ENCODE measurements at places on chromosomes 2 and 18.

GRCh38 chr2:171386627-171387026, 47.2 kb downstream of the METTL8 start:
- no peak for DNase-seq

GRCh38 chr2:199457147-199458008, at the start of gene SATB2:
SATB2 (minus strand) TSS chr2:199457939; CDS start chr2:199456037, 1,902 bp downstream.
- DNase-seq, result no peak

GRCh38 chr2:53182601-53183000, 585.0 kb upstream of the CHAC2 start:
- DNase-seq, result no peak

GRCh38 chr18:47345291-47345690, 93.8 kb upstream of the SKOR2 start:
- no peak for DNase-seq

GRCh38 chr2:182715892-182716649, at the start of gene DNAJC10:
DNAJC10 (plus strand) TSS chr2:182716257; CDS start chr2:182718087, 1,830 bp downstream.
- DNase-seq, result peak; percentile 79

DNA sequence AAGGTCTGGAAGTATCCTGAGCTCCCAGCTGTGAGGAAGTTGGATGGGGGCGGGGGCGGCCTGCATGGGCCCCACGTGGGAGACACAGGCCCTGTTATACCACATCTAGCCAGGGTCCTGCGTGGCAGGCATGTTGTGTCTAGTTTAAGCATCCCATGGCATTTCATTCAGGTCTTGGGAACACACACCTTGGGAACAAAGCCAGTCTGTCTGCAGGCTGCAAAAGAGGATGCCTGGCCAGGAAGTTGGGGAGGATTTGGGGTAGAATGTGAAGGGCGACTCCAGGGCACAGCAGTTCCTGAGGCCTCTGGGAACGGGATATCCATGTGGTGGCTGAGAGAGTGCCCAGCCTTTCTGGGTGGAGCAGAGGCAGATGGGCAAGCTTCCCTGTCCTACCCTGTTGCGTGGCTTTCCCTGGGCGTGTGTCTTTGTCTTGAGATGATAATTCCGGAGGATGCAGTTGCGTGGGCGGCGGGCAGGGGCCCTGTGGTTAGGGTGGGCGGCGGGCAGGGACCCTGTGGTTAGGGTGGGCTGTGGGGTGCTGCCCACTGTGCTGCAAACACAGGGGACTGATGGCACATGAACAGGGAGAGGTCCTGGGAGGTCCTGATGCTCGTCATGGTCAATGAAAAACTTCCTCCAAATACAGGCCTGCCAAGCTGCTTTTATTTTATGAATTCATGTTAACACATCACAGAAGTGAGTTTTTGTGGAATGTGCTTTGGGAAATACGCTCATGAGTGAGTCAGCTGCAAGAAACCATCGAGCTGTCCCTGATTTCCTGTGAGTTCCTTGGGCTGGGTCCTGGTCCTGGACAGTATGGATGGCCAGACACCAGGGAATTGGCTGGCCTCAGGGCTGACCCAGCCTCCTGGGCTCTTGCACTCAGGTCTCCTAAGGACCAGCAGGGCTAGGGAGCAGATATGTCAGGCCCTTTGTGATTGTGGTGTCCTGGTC, 90.0 kb upstream of the HS6ST1 start:
- no peak for DNase-seq

DNA sequence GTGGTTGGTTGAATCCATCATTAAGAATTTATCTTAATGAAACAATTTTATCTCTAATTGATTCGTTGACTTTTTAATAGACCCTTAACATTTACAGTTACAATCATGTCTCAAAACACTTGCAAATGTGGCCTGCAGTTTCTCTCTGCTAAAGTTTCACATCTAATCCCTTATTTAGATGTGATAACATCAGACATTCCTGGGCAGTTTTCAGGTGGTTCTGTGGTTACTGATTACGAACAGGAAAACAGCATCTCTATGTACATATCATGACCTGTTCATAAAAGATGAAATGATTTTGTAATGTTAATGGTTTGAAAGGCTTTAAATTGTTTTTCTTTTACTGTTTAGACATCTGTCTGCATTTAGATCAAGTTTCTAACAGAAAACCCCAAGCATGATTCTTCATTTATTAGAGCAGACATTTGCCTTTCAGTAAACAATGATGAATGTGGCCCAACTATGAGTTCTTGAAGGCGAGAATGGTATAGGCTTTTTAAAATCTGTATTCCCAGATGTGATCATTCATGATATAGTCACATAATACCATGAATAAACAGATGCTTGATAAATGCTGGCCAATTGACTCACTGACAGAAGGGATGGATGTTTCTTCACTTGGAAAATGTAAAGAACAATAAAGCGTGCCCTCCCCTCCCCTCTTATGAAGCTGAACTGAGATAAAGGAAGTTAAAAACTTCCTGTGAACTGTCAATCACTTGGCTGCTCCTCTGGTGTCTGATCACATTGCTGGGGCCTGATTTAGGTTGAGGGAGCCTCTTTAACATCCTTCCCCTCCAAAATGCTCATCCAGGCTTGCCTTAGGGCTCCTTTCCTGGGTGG, 3.5 kb downstream of the CAPN14 start:
- DNase-seq, result no peak

DNA sequence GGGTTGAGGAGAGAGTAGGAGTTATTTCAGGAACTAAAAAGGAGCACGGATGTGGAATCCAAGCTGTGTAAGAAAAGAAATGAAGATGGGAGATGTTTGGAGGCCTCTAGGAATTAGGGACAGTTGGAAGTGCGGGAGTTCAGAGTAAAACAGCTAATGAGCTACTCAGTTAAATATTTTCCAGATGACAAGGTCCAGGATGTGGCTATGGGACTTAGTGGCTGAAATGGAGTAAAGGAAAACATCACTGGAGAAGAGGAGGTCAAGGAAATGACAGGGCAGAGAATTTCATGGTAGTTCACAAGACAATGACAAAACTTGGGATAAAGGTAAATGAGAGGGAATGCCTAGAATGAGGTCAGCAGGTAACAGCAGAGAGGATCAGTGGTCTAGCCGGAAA, 13.0 kb downstream of the GPR155 start:
- DNase-seq, result no peak

DNA sequence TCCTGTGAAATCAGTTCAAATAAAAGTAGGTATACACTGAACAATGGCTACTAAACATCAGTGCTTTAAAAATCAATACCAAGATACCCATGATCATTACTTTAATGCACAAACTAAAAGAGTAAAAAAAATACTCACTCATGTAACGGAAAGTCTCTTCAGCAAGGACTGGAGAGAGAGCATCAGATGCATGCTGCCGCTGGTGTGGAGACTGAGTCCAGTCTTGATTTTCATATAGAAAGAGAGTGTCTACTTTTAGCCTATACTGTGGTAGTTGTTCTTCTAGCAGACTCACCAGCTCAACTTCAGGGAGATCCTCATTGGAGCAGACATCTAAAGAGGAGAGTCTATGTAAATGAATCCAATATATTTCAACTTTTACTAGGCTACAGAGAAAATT, 44.0 kb downstream of the TRAK2 start:
- no peak for DNase-seq

DNA sequence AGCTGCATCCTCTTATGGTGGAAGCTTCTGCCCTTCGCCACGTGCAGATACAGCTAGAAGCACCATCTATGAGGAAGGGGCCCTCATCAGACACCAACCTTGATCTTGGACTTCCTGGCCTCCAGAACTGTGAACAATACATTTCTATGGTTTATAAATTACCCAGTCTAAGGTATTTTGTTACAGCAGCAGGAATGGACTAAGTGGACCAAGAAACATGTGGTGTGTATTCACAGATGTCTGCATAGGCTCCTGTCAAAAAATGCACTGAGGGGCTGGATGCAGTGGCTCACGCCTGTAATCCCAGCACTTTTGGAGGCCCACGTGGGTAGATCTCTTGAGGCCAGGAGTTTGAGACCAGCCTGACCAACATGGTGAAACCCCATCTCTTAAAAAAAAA, 57.5 kb downstream of the STPG4 start:
- DNase-seq, result no peak

DNA sequence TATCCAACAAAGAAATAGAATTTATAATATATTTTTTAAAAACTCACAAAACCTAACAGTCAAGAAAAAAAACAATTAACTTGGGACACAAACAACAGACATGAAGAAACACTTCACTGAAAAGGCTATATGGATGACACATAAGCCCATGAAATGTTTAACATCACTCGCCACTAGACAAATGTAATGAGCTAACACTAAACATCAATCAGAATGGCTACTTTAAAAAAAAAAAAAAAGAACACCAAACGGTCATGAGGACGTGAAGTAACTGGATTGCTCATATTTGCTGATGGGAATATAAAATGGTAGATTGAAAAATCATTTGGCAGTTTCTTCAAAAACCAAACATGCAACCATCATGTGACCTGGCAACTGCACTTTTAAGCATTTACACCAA, 97.3 kb upstream of the RGPD4 start:
- no peak for DNase-seq

- DNase-seq, result no peak
These were observed 38.2 kb downstream of the ACVR1 start for GRCh38 chr2:157837851-157838441.

GRCh38 chr2:15734674-15735483, 143.2 kb downstream of the DDX1 start:
- DNase-seq, result no peak

GRCh38 chr2:240499309-240500301, 58.2 kb downstream of the ANKMY1 start:
- no peak for DNase-seq

DNA sequence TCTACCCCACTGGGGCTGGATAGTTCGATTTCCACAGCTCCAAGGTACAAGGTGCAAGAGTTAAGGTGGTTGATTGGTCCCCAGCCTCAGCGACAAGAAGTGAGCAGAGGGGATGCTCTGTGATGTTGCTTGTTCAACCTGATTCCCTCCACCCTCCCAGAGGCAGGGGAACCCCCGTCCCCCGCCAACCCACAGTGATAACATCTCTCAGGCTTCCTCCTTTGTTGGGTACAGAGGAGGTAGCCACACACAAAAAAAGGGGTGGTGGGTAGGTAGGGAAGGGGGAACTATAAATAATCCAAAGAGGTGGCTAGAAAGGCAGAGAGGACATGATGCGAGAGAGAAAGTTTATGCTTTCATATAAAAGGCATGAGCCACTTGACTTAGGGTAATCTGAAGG, 192.9 kb upstream of the POU3F3 start:
- no peak for DNase-seq

GRCh38 chr18:32048507-32049091, 30.0 kb downstream of the RNF125 start:
- no peak for DNase-seq

- DNase-seq, result no peak
These were observed 652.6 kb upstream of the SETBP1 start for GRCh38 chr18:44028109-44028508.

DNA sequence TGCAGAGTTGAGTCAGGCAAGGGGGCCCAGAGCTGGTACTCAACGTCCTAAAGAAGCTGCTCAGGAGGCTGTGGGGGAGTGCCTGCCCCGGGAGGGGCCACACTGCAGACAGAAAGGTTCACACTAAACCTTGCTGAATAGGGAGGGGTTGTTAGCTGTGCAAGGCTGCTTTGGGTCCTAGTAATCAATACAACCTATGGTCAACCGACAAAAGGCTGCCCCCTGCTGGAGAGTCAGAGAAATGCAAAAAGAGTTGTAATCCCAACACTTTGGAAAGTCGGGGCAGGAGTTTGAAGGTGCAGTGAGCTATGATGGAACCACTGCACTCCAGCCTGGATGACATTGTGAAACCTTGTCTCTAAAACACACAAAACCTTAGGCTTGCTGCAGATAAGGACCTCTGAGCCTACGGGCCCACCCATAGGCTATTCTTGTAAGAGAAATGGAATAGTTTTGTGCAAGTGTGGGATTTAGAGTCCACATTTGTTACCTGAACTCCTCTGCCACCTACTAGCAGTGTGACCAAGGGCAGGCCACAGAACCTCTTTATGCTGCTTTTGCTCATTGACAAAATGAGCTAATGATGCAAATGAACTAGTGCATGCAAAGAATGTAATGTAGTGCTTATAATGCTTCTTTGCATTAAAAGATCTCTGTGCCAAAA, 81.5 kb downstream of the PRPF40A start:
- DNase-seq, result peak; percentile 72

GRCh38 chr2:96499061-96499960, 5.8 kb downstream of the NEURL3 start:
- no peak for DNase-seq

DNA sequence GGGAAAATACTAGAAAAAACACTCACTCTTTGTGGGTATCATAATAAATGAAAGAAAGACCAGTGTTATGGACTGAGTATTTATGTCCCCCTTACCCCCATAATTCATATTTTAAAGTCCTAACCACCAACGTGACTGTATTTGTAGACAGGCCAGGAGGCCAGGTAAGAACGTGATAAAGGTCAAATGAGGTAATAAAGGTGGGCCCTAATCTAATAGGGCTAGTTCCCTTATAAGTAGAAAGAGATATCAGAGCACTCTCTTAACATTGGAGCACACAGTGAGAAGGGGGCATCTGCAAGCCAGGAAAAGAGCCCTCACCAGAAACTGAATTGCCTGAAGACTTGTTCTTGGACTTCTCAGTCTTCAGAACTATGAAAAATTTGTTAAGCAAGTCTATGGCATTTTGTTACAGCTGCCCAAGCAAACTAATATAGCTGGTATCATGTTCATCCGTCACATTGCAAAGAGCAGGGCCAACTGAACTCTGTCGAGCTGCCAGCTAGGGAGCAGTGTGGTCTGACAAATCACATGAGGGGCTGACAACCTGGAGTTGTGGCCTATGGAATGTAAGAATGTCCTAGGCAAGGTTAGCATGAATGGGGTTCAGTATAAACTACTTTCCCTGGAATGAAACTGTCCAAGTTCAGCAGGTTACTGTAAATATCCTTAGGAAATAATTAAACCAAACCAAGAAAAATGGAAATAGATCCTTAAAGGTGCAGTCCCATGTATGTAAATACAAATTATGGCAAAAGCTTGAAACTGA, 280.9 kb downstream of the ZNF385B start:
- no peak for DNase-seq

DNA sequence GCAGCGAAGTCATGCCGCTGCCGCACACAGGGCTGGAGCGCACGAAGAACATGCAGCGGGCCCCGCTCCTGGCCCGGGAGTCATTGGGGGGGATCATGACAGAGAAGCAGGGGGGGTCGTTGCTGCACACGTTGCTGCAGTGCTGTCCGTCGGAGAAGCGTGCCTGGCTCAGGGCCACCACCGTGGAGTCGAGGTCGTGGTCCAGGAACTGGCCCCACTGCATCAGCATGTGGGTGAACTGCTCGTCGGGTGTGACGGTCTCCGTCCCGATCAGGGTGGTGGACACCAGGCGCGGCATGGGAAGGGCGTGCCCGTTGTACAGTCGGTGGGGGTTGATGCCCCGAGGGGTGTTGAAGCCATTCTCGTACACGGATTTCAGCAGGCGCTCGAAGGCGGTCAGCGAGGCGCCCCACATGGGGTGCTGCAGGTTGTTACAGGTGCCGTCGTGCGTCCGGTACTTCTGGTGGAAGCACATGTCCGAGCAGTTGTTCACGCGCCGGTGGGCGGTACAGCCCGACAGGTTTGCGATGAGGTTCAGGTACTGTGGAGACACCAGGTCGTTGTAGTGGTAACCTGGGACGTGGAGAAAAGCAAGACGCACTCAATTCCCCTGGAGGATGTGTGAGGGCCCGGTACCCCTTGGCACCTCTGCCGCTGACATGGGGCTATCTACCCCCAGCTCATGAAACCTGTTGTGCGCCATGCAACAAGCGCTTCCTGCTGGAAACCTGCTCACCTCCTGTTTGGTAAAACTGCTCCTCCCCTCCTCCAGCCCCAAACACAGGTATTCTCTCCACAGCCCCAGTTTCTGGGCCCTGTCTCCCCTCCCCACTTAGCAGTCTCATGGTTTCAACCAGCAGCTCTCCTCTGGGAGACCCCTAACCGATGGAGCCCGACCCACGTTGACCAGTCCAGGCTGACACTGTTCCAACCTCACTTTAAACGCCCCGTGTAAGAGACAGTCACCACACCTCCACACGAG, 94.9 kb downstream of the PXDN start:
- no peak for DNase-seq

Measured in stimulated activated CD4-positive, alpha-beta T cell treated with anti-CD3 and anti-CD28 coated beads, Interleukin-2, amount 100 ng/mL, for 48 hours (primary cell).